ENCODE measurements at places on chromosomes 16 and 17.
A peak's percentile ranks its signal among the peaks of the same experiment; 100 is the strongest.

- DNase-seq: no peak
Measured at GRCh38 chr17:50944902-50945720, 79.0 kb upstream of the TOB1 start.

DNA sequence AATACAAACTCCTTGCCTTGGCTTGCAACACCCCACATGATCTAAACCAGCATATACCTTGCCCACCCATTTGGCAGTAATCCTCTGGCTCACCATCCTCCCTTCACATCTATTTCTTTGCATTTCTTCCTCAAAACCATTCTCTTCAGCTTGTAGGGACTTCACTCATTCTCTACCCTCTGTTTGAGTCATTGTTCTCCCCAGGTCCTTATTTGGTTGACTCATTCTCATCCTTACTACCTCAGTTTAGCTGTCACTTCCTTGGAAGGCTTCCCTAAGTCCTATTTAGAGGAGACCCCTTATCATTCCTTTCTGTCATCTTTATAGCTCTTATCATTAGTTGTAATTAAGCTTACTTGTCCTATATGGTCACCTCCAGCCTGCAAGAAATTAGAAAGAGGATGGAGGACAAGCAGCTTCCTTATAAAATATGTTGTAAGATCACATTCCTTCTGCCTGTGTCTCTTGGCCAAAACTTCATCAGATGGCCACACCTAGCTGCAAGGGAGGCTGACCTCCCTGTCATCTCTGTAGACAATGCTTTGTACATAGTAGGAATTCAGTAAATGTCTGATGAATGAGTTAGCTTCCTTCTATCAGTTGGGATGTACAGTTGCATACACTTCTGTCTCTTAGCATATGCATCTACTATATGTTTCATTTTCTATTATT is 1.7 kb downstream of the TTC19 start:
- DNase-seq: peak; percentile 32

- DNase-seq: no peak
Measured at GRCh38 chr17:82795615-82796014, 43.8 kb downstream of the TBCD start.

- no peak for DNase-seq
Measured at GRCh38 chr16:69393898-69394849, 8.4 kb upstream of the TERF2 start.

DNA sequence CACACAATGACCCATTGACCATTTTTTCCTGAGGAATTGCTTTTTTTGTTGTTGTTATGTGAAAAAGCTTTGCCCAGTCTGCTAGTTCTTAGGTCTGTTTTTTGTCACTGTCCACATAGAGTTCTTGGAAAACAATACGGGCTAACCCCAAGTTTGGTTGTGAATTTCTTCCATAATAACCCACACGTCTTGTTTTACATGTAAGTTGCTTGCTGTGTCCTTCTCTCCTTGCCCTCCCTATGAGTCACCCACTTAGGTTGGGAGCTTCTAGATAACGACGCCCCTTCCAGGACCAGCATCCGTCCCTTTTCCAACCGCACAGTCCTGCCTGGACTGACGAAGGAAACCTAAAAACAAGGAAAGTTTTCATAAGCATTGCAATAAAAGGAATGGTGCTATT is 175.3 kb upstream of the HS3ST3A1 start:
- DNase-seq: peak; percentile 41

DNA sequence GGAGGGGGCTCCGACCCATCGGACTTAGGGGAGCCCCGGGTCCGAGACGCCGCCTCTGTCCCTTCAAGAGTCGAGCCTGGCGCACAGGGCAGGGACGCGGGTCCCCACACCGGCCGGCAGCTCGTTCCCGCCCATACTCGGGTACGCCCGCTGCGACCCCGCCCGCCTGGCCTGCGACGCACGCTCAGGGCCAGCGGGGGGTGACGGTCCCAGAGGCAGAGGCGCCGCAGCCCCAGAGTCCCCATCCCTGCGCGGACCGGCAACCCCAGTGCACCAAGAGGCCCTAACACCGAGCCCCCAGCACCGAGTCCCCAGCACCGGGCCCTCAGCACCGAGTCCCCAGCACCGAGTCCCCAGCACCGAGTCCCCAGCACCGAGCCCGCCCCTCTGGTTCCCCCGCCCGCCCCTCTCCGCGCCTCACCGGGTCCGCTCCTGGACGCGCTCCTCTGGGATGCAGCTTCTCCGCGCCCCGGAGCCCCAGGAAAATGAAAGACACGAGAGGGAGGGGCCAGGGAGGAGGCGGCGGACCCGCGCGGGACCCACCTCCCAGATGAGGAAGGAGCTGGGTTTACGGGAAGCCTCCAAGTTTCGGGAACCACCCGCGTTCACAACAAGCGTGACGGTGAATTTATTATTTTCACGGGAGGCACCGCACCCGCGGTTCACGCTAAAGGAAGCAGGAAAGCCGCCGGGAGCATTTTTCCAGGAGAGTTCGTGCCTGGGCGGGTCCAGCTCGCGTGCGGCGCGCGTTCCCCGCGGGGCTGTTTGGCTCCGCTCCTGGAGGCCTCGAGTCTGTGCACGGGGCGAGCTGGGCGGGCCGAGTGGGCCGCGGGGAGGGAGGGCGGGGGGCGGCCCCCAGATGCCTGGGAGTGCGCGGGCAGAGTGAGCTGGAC is at the start of gene SECTM1:
SECTM1 (minus strand) TSS at position 488 of the 893 bp plus-strand sequence. CDS start 6,526 bp downstream, outside the sequence.
- no peak for DNase-seq

DNA sequence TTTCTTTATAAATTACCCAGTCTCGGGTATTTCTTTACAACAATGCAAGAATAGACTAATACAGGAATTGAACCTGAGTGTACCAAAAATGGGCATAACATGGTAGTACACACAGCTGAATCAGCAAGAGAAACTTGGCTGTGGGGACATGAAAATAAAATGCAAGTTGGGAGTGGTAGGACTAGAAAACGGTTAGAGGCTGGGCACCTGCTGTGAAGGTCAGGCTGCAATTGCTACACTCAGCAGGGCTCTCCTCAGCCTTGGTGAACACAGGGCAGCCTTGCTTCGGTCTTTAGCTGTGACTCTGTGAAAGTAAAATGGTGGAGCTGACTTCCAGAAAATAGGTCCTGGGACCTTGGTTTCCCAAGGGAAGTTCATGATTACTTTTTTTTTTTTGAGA is 45.6 kb downstream of the CNGB1 start:
- no peak for DNase-seq

- no peak for DNase-seq
Measured at GRCh38 chr17:6568184-6568758, 11.9 kb upstream of the PITPNM3 start.

DNA sequence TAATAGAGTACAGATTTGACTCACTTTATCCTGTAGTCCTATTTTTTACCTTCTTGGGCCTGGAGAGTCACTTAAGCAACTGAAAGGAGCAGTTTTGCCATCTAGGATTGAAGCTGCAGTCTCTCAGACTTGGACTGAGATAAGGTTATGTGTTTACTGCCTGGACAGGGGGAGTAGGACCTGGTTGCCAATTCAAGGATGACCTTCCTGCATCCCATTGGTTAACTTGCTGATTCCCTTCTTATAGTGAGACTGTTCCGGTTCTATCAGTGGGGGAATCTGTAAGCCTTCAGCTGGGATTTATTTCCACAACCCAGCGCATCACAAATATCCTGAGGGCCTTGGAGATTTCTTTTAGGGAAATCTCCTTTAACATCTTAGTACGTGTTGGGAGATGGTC is 2.9 kb downstream of the UBN1 start:
- DNase-seq: no peak

GRCh38 chr16:65863236-65863635 is 503.3 kb upstream of the CDH5 start:
- no peak for DNase-seq

- DNase-seq: no peak
Measured at GRCh38 chr16:89955001-89955685, 6.6 kb downstream of the DEF8 start.

- DNase-seq: no peak
Measured at GRCh38 chr17:2723997-2724783, 12.6 kb upstream of the CLUH start.

- no peak for DNase-seq
Measured at GRCh38 chr16:50395763-50396710, 27.2 kb upstream of the BRD7 start.

DNA sequence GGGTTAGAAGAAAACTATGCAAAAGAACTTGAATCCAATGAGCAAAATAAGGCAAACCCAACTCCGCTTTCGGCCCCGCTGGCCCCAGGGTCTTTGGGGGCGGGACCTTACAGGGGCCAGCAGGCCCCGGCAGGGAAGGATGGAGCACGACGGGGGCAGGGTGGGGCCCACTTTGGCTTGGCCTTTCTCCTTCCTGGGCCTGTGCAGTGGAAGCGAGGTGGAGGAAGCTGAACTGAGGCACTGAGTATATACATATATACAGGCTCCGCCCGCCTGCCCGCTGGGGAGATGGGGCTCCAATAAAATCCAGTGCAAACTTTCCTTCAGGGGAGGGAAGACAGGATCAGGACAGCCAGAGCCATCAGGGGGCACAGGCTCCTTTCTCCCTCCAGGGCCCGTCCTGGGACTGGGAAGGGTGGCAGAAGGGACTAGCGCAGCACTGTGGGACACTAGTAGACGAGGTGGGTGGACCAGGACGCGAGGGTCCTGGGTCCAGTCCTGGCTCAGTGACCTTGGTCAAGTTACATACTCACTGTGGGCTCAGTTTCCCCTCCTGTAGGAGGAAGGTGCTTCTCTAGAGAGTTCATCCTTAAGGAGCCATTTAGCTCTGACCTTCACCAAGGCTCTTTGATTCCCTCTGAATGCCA is 20.9 kb upstream of the MPO start:
- DNase-seq: no peak

DNA sequence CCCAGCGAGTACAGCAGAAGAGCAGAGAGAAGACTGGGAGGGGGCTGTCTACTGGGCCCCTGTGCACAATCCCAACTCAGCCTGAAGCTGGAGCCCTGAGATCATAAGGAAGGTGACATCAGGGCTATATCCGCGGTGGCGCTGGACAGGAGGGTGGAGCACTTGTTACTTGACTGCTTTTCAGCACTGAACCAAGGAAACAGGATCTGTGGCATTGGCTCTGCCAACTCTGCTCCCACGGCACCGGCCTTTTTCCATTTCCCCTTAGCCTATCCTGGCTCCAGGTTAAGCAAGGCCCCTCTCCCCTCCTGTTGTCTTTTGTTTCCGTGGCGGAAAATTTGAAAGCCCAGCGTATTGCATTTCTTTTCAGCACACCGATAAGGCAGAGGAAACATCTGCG is 125.0 kb upstream of the IRX3 start:
- no peak for DNase-seq

DNA sequence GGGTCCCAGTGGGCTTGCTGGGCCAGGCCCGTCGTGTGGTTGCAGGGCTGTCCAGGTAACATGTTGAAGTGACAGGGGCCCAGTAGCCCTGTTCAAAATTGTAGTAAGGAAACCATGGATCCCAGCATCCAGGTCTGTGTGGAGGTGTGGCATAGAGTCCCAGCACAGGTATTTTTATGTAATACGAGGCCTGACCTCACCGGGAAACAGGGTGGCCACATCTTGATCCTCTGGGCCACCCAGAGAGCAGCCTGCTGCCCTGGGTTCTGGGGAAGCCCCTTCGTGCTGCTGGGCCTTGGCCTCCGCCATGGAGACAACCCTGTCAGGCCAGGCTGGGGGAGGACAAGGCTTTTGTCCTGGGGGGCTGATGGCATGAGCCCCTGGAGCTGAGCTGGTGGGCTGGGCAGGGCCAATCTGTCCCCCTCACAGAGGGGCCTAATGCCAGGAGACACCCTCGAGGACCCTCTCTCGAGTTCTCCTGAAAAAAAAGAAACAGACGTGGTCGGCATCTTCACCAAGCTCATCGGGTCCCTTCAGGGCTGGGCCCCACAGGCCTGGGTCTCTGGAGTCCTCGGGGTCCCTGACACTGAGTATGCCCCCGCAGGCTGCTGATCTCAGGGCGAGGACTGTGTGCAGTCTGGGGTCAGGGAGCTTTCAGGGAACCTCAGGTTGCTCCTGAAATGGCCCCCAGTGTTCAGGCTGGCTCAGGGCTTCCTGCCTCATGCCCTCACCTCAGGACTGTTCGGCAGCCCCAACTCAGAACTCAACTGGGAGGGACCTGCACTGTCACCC is 47.8 kb downstream of the TNFRSF13B start:
- no peak for DNase-seq

GRCh38 chr17:29283961-29284360 is 10.0 kb downstream of the NUFIP2 start:
- DNase-seq: no peak

DNA sequence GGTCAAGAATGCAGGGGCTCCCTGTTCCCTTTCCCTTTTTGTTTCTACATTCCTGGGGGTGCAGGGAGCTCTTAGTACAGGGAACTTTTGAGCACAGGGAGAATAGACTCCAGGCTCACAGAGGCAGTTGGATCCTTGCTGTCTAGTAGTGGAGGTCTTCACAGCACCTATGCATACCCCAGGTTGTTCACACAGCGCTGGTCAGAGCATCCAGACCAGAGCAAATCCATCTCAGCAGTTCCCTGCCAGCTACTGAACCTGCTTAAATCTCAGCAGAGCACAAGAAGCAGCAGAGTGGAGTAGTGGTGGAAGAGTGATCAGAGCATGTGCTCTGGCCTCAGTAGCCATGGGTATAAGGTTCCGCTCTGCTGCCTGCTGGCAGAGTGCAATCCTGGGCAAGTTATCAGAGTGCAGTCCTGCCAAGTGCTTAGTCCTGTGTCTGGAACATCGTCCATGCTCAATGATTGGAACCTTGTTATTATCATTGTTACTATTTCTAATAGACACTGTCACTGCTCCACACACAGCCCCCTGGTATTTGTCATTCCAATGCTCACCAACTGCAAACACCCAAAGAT is 220.4 kb downstream of the CBLN1 start:
- no peak for DNase-seq

DNA sequence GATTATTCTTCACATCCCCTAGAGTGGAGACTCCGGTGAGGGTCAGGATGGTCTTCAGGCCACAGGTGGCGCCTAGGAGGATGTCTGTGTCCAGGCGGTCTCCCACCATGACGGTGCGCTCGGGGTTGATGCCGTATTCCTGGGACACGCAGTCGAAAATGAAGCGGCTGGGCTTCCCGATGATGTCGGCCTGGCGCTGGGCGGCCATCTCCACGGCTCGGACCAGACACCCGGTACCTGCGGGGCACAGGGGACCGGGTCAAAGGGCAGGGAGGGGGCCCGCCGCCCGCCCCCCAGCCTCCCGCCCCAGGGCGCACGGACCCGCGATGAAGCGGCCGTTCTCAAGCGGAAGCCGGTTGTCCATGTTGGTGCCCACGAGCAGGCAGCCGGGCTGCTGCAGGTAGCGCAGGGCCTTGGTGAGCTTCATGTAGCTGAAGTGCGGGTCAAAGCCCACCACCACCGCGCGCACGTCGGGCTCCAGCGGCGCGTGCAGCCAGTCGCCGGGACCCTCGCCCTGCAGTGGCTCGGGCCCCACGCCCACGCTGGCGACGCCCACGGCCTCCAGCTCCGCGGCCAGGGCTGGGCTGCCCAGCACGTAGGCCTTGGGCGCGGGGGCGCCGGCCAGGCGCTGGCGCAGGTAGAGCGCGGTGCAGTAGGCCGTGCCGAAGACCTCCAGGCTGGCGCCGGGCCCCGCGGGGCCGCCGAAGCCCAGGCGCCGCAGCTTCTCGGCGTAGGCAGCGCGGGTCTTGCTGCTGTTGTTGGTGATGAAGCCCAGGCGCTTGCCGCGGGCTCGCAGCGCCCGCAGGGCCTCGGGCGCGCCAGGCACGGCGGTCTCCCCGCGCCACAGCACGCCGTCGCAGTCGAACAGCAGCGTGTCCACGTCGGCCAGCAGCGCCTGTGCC is 572 bp downstream of the PGP start:
- no peak for DNase-seq

Measured in HT1080 (cell line).